ENCODE measurements at places on chromosomes 3 and 15. TPM values are rescaled to one million over a fixed set of nuclear protein-coding genes. Genes with fewer than 3 reads are reported as not detected.

LMAN1L gene
- not detected for total RNA-seq

AMT gene
- total RNA-seq = 32.5 TPM

DNA sequence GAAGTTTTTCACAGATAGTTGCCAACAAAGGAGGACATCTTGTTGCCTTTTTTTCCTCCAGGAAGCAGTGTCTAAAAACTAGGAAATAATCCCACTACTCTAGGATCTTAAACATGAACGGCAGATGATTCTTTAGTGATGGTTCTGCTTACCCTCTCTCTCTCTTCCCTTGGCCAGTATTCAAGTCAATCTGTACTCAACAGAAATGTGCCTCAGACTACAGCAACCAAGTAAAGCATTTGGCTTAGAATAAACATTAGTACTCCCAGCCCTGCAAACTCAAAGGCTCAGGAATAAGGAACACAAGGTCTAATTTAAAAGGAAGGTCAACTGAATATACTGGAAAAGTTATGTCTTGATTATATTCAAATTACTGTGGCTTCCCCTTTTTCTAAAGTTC, 8.7 kb downstream of the NPTN start:
- DNase-seq = no peak

- DNase-seq = no peak
Measured at GRCh38 chr3:194315965-194316361, 35.2 kb downstream of the CPN2 start.

Measured in HepG2 (cell line).